ENCODE measurements at places on chromosomes 6 and 20.

DNA sequence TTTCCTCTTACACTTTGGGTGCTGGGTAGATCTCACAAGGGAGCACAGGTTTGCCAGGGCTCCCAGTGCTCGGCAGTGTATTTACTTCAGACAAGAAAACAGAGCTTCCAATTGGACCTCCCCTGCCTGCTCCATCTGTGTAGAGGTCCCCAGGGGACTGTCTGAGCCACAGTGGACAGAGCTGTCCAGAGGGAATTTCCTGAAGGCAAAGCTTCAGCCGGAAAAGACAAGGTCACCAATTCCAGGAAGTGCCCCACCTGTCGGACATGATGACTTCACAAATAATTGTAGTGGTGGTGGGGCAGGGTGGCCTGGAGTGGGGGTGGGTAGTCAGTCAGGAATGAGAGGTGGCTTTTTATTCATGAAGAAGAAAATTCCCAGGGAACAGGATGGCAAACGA is 18.6 kb downstream of the ADGRF5 start:
- H3K4me1 ChIP-seq: no peaks in the 10 kb centered on the region
- no peak overlapping the region for H3K4me3 ChIP-seq
- H3K36me3 ChIP-seq: no peaks in the 10 kb centered on the region
- H3K27ac ChIP-seq: no peak overlapping the region
- DNase-seq: peak; percentile 61

GRCh38 chr6:17628873-17629272 is 28.8 kb downstream of the FAM8A1 start:
- H3K27ac ChIP-seq: no peak overlapping the region
- no peaks in the 10 kb centered on the region for H3K4me1 ChIP-seq
- peaks cover 92% of the 10 kb centered on the region for H3K36me3 ChIP-seq
- no peak for DNase-seq
- no peaks in the 10 kb centered on the region for H3K27me3 ChIP-seq
- no peak overlapping the region for H3K4me3 ChIP-seq

DNA sequence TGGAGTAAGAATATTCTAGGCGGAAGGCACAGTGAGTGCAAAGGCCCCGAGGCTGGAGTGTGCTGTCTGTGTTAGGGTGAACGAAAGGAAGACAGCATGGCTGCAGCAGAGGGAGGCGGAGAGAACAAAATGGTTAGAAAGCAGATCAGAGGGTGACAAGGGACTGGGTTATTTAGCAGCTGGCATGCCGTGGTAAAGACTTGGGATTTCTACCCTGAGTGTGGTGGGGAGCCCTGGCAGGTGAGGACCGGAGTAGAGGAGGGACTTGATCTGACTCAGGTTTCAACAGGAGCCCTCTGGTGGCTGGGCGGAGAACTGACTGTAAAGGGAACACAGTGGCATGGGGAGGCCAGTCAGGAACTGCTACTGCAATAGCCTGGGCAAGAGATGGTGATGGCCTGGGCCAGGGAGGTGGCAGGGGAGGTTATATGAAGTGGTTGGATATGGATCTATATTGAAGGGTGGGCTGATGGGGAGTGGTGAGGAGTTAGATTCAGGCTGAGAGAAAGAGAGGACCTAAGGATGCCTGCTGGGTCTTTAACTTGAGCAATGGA is 38.0 kb downstream of the PIM1 start:
- H3K36me3 ChIP-seq: no peaks in the 10 kb centered on the region
- H3K27me3 ChIP-seq: no peaks in the 10 kb centered on the region
- peak; percentile 99 for DNase-seq
- H3K4me1 ChIP-seq: no peaks in the 10 kb centered on the region
- H3K4me3 ChIP-seq: no peak overlapping the region

DNA sequence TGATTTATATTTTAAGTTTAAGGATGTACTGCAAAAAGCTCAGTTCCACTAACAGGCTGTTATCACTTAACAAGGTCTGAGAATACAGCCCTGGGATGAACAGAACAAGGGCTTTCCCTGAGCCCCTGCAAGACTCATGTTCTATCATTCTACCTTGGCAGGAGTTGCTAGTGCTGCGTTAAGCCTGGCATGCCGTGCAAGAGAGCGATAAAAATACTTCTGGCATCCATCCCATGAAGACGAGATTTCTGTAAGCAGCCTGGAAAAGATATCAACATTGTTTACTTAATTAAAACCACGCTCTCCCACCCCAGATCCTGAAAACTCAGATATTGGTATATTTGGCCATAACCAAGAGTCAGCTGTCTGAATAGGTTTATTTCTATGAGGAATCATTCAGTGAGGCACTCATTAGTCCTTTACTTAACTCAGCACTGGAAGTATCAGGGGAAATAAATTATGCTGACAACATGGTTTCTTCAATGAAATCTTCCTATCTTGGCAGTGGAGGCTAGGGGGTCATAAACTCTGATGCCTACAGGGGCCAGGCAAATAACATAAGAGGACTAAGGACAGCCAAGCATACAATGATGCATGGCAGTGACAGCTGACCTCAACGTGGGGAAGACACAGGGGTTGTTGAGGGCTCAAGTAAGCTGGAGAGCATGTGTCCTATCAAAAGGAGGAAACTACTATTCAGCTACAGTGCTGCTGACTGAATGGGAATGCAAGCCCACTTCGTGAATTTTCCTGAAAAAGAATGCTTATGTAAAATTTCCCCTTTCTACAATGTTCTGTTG is 37.6 kb upstream of the LYRM2 start:
- peaks cover 94% of the 10 kb centered on the region for H3K36me3 ChIP-seq
- H3K27ac ChIP-seq: no peak overlapping the region
- no peak for DNase-seq
- no peaks in the 10 kb centered on the region for H3K27me3 ChIP-seq

GRCh38 chr20:25076731-25077609 is 5.0 kb downstream of the VSX1 start:
- no peak overlapping the region for H3K4me3 ChIP-seq
- no peaks in the 10 kb centered on the region for H3K36me3 ChIP-seq
- peak; percentile 69 for DNase-seq

DNA sequence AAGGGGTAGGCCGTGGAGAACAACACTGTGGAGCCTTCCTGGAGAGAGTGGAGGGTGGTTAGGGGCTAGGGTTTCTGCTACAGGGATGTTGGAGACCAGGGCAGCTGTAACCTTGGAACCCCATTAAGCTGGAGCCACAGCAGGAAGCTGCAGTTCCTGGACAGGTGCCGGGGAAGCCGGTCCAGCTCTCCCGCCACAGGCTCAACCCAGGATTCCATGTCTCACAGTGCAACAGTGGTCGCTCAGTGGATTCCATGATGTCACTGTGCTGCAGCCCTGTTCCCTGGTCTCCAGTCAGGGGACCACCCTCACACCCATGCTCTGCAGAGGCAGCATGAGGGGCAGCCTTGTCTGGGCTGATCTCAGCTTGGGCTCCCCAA is 264.6 kb upstream of the CDYL start:
- H3K4me3 ChIP-seq: no peak overlapping the region
- DNase-seq: no peak
- no peaks in the 10 kb centered on the region for H3K27me3 ChIP-seq
- no peaks in the 10 kb centered on the region for H3K36me3 ChIP-seq
- H3K4me1 ChIP-seq: peaks cover 4% of the 10 kb centered on the region

DNA sequence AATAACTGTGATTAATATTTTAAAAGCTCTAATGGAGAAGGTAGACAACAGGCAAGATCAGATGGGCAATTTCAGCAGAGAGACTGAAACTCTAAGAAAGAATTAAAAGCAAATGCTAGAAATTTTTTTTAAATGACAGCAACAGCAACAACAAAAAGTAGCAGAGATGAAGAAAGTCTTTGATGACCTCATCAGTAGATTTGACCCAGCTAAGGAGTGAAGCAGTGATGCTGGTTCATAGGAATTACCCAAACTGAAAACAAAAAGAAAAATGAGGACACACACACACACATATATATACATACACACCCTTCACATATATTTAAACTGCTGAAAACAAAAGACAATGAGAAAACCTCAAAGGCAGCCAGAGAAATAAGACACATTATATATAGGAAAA is 197.6 kb upstream of the ARID1B start:
- no peak overlapping the region for H3K4me3 ChIP-seq
- H3K27me3 ChIP-seq: no peaks in the 10 kb centered on the region
- no peaks in the 10 kb centered on the region for H3K36me3 ChIP-seq

GRCh38 chr6:128617285-128617684 is 96.9 kb upstream of the PTPRK start:
- H3K4me1 ChIP-seq: peaks cover 3% of the 10 kb centered on the region
- peak overlapping the region; percentile 27 for H3K4me3 ChIP-seq
- DNase-seq: no peak
- no peaks in the 10 kb centered on the region for H3K27me3 ChIP-seq

- no peaks in the 10 kb centered on the region for H3K36me3 ChIP-seq
- H3K27ac ChIP-seq: no peak overlapping the region
- H3K4me3 ChIP-seq: no peak overlapping the region
- DNase-seq: no peak
- H3K4me1 ChIP-seq: no peaks in the 10 kb centered on the region
Measured at GRCh38 chr20:62637110-62637509, 5.2 kb upstream of the SLCO4A1 start.

GRCh38 chr6:167706313-167707109 is 120.2 kb upstream of the AFDN start:
- no peak overlapping the region for H3K4me3 ChIP-seq
- no peaks in the 10 kb centered on the region for H3K27me3 ChIP-seq
- no peaks in the 10 kb centered on the region for H3K36me3 ChIP-seq
- peak; percentile 41 for DNase-seq
- no peaks in the 10 kb centered on the region for H3K4me1 ChIP-seq
- no peak overlapping the region for H3K27ac ChIP-seq

DNA sequence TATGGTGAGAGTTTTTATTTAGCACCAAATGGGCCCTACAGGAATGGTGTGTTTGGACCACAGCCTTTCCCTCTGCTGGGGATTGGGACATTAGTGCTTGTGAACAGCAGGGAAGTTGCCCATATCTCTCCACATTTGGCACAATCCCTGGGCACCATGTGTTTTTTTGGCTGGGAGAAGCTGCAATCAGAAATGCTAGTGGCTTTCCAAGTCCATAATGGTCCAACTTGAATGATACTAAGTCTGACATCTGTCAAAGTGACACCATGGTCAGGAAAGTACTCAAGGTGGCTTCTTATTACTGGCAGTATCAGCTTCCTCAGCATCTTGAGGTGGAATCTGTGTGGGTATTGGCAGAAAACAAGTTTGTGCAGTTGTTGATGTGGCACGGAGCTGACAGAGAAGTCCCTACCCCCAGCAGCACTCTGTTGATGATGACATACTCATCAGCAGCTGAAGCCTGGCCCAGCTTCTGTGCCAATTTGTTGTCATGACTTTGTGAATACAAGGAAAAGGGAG is 53.0 kb downstream of the SASH1 start:
- no peak overlapping the region for H3K4me3 ChIP-seq
- no peak overlapping the region for H3K27ac ChIP-seq
- no peak for DNase-seq
- H3K4me1 ChIP-seq: no peaks in the 10 kb centered on the region
- no peaks in the 10 kb centered on the region for H3K36me3 ChIP-seq

GRCh38 chr6:107132330-107132954 is 17.1 kb upstream of the BEND3 start:
- no peaks in the 10 kb centered on the region for H3K4me1 ChIP-seq
- H3K4me3 ChIP-seq: no peak overlapping the region
- no peak overlapping the region for H3K27ac ChIP-seq

GRCh38 chr6:44104481-44105021 is 22.7 kb downstream of the MRPL14 start:
- H3K4me3 ChIP-seq: no peak overlapping the region
- H3K36me3 ChIP-seq: peaks cover 56% of the 10 kb centered on the region
- DNase-seq: no peak
- no peak overlapping the region for H3K27ac ChIP-seq
- H3K27me3 ChIP-seq: no peaks in the 10 kb centered on the region

DNA sequence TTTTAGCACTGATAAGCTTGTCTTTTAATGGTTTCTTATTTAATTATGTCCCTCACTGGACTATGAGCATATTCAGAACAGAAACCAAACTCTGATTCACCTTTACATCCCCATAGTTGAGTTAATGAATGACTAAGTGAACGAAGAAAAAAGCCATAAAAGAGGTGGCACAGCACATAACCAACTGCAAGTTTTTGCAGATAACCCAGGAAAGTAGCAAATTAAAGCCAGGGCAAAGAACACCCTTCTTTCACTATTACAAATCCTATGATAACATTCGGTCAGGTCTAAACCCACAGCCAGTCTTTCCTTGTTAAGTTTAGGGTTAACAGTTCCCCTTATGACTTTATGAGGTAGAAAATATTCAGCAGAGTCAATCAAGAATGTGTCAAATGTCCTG is 102.7 kb downstream of the RIN2 start:
- H3K4me1 ChIP-seq: no peaks in the 10 kb centered on the region
- no peaks in the 10 kb centered on the region for H3K36me3 ChIP-seq

DNA sequence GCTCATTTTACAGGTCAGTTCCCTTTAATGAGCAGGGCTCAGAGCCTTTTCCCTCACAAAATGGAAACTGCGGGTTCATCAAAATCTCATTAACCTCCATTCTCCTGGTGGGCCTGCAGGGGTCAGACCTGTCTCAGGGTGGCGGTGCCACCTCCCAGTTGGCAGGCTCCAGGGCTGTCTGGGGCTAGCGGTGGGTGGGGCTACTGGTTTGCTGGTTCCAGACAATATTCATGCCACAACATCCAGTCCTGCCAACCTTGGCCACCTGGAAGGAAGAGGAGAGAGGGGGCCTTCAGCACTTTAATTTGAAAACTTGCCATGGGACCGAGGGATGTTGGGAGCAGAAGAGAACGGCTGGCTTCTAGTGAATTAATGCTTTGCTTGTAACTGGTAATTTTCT is 41.9 kb upstream of the CTNNBL1 start:
- H3K27ac ChIP-seq: no peak overlapping the region
- H3K4me1 ChIP-seq: peaks cover 11% of the 10 kb centered on the region
- DNase-seq: peak; percentile 84

DNA sequence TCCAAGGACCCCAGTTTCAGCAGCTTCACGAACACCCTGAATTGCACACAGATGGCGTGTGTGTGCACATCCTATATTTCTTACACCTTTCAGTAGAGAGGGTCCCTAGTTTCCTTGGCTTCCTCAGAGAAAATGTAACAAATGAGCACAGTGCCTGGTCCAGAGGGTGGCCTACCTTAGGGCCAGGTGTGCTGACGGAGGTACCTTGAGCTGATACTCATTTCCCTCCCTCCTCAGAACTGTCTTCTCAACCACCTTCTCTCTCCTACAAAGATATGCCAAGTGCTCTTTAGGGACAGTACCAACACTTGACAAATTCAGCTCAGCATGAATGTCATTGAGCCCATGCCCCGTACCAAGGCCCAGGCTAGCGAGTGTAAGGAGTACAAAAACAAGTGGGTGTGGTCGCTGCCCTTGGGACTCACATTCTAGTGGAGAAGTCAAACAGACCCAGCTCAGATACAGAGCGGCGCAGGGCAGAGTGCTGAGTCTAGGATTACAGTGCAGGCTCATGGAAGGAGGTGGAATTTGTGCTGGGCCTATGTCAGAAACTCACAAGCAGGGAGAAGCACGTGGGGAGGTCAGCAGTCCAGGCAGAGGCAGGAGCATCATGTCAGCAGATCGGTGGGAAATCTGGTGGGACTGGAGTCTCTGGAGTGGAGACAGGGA is 9.6 kb upstream of the BPHL start:
- H3K36me3 ChIP-seq: peaks cover 76% of the 10 kb centered on the region
- DNase-seq: peak; percentile 11
- H3K4me1 ChIP-seq: no peaks in the 10 kb centered on the region
- no peaks in the 10 kb centered on the region for H3K27me3 ChIP-seq
- no peak overlapping the region for H3K27ac ChIP-seq
- no peak overlapping the region for H3K4me3 ChIP-seq

GRCh38 chr6:75746221-75746620 is 2.8 kb upstream of the MYO6 start:
- no peaks in the 10 kb centered on the region for H3K4me1 ChIP-seq
- no peaks in the 10 kb centered on the region for H3K36me3 ChIP-seq
- DNase-seq: no peak
- no peak overlapping the region for H3K27ac ChIP-seq

Data from endodermal cell (in vitro differentiated cells).